Stimulated activated CD4-positive, alpha-beta T cell treated with anti-CD3 and anti-CD28 coated beads, Interleukin-12 subunit alpha, Interleukin-12 subunit beta, amount 100 ng/mL, for 4 hours (primary cell): ENCODE measurements at places on chromosomes 6 and 20.
A peak's percentile ranks its signal among the peaks of the same experiment; 100 is the strongest.

GRCh38 chr6:80639181-80639629 is 532.7 kb downstream of the BCKDHB start:
- DNase-seq, result no peak

DNA sequence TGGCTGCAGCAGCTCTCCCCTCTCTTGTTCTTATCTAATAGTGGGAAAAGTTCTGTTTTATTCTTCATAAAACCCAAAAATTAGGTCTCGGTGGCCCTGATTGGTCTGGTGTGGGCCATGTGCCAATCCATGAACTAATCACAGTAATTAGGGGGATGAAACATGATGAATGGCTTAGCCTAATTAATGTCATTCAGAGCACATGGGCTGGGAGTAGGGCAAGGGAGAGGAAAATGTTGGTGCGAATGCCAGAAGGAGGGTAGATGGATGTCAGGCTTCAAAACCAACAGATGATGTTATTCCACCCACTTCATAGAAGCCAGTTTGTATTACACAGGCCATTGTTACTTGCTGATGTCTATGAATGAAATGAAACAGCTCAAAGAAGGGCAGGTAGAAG is 46.5 kb downstream of the PLEKHG1 start:
- no peak for DNase-seq

DNA sequence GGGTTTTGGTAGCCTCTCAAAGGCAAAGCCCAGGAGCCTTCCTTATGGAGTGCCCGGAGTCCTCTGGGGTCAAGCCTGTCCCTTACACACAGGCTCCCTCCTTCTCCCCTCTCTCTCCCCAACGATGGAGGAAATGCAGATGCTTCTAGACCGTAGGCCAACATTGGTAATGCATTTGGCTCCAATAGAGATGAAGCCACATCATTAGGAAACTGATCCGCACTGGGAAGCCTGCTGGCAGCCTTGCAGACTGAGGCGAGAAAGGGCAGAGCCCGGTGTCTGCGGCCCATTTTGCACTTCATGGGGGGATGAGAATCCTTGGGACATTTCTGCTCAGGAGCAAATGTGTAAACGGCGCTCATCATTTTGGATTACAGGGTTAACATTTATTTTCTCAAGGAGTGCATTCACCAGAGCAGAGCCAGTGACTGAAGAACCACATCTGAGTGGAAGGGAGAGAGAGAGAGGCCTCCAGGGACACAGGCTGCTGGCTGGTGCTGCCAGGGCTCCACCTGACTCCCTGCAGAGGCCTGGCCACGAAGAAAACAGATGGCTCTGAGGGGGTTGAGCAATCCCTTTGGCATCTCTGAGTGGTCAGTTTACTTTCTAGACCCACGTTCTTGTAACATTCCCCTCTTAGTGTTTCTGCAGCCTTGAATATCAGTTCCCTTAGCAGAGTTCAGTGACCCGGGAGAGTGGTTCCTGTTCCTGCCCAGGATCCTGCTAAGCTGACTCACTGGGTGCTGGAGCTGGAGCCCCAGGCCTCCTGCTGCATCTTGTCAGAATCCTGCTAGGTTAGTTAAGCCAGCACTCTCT is 4.4 kb upstream of the CST3 start:
- DNase-seq, result no peak

DNA sequence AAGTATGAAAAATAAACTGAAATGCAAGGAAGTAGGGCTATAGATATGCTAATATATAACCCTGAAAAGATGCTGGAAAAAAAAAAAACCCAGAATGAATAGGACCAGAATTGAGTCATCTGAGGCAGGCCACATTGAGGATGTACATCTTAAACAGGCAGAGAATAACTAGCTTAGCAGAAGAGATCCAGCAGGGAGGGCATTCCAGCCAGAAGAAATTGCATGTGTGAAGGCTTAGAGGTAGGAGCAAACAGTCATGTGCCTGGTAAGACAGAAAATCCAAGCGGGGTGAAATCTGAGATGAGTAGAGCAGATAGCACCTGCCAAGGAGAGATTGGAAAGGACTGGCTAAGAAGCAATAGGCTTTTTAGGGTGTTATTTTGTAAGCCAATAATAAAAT is 2.6 kb downstream of the COL19A1 start:
- DNase-seq, result no peak

DNA sequence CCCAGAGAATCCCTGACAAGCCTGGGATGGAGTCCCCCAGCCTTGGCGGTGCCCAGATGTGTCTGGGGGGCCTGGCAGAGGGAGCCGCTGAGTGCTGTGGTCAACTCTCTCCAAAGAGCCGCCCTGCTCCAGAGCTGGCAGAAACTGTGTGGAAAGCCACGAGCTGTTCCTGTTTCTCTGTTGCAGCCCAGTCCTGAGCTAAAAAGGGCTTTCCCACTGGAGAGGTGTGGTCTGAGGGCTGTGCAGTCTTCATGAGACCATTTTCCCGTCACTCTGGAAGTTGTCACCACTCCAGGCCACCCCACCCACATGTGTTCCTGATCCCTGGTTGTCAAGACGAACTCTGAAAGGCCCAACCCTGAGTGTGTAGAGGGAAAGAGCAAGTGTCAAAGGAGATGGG is 99.7 kb upstream of the KCNK16 start:
- DNase-seq, result no peak

DNA sequence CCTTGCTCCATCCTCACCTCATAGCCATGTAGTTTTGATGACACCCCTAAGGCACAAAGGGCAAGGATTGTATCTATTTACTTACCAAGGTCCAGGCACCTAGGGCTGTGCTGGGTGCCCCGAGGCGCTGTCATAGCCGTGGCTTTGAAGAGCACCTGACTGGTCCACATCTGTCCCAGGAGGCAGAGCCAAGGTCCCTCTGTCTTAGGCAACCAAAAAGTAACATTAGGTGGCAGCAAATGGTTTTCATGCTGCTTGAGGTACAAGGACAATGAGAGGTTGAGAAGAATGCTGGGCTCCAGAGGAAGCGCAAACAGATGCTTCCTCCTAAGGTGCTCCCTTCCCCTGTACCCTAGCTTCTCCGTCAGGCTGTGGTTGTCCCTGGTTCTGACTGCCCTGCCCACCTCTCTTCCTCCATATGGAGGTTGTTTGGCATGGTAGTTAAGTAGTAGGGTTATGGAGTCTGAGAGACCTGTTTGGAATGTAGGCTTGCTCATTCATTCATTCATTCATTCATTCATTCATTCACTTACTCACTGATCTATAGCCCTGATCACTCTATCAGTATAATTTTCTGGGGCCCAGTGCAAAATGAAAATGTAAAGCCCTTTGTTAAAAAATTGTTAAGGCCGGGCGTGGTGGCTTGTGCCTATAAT is 3.0 kb upstream of the UQCC2 start:
- no peak for DNase-seq

GRCh38 chr6:146587459-146587858 is 11.3 kb upstream of the ADGB start:
- no peak for DNase-seq

DNA sequence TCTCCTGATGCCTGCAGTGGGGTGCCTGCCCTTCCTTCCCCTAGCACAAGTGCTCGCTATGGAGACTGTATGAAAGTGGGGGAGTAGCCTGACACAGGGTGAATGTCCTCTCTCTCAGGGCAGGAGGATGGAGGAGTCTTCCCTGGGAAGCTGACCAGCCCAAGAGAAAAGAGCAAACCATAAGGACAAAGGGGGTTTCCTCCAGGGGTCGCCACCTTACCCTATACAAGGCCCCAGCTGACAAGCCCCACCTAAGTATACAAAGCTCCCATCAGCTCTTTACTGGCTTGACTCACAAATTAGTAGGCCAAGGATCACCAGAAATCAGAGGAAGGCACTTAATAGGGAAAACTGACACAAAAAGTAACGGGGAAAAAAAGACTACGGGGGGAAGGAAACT is 54.1 kb downstream of the PLAGL1 start:
- DNase-seq, result no peak

DNA sequence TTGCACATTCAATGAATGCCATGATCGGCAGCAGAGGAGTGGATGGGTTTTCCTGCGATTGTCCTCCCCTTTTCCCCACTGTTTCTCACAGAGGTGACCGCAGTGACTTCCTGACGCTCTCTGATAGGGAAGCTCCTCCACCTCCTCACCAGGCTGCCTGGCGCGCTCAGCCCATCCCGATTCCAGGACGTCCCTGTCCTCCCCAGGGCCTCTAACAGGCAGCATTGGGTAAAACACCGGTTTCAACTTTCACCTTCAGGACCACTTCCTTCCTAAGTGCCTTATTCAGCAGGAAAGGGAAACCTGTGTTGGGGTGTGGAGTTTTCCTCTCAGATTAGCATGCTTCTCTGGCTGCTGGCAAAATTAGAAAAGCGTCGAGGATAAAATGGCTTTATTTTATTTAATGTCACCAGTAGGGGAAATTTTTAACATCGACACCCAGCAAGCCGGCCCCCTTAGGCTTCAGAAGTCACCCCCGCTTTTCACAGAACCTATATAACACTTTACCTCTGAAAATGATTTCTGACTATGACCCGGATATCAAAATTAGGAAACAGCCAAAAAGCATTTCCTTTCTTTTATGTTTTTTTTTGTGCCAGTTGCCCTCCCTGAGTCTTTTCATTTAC is 570.4 kb upstream of the GJE1 start:
- peak; percentile 1 for DNase-seq

DNA sequence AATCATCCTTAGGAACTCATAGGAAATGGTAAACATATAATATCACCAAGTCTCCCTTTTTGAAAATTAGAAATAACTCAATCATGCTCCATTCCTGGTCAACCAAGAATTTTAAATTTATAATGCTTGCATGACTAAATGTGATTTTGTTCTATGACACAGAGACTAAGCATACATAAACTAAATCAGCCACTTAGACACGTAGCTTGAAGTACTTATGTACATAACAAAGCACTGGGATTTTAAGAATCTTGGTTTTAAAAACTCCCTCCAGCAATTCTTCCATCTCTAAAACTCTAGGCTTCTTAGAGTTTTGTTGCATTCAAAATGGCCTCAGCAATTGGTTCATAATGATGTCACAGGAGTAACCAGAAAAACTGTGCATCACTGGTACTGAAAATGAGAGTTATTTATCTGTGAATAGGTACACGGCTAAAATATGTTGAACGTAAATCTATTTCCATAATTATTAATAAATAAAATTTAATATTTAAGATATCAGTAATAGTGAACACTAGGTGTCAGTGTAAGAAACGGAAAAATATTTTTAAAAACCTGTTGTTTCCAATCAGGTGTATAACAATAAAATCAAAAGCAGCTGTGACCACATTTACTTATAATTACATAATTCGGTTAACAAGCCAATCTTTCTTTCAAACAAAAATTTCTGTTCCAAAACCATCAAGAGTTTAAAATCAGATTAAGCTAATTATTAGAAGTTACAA is 241.6 kb upstream of the RUNX2 start:
- no peak for DNase-seq

- peak; percentile 34 for DNase-seq
Observed at GRCh38 chr20:25195962-25196785, 662 bp downstream of the ENTPD6 start.

DNA sequence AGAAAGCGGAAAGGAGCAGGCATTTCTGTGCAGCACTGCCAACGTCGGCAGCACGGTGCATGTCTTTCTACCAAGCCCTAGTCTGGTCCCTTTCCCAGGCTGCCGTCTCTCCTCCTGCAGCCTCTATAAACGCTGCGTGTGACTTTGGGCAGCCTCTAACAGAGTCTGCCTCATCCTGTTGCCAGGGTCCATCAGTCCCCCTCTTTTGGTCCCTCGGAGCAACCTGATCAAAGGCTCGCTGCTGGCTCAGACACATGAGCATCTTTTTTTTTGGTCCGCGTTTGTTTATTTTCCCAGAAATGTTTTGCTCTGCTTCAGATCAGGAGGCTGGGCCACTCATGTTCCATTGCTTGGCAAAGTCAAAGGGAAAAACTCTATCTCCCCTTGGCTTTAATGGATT is 166.8 kb upstream of the CST7 start:
- no peak for DNase-seq

GRCh38 chr6:68059261-68059660 is 575.8 kb upstream of the ADGRB3 start:
- DNase-seq, result no peak

DNA sequence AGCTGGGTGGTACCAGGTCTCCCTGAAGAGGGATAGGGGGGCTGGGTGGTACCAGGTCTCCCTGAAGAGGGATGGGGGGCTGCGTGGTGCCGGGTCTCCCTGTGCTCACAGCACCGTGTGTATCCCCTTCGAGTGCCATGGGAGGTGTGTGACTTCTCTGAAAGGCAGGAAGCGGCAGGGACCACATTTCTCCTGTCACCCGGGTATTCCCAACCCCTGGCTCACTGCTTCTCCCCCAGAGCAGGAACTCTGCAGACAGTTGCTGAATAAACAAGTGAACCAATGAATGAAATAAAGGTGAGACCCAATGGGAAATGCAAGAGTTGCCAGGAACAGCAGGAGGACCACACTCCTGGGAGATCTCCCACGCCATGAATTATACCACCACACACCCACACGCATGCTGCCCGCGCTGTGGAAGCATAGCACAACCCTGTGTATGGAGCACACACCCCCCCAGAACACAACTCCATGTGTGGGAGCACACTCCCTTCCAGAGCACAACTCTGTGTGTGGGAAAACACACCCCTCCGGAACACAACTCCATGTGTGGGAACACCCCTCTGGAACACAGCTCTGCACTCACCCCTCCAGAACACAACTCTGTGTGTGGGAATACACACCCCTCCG is 50.7 kb downstream of the RNASET2 start:
- no peak for DNase-seq

GRCh38 chr20:16671753-16672152 is 58.1 kb upstream of the SNRPB2 start:
- DNase-seq, result no peak

DNA sequence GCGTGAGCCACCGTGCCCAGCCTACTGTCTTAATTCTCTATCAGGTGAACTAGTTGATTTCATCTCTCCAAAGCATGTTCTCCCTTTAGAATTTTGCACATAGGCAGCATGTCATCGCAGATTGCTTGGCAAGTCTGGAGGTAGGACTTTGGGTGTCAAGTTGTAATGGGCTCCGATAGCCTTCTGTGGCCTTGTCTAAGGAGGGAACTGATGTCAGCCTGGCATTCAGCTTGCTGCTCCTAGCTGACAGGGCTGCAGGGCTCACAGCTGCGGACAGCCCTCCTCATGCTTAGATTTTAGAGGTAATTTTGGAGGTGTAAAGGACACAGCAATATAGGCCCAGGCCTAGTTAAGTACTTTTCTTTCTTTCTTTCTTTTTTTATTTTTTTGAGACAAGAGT is 11.3 kb downstream of the CHMP4B start:
- no peak for DNase-seq

DNA sequence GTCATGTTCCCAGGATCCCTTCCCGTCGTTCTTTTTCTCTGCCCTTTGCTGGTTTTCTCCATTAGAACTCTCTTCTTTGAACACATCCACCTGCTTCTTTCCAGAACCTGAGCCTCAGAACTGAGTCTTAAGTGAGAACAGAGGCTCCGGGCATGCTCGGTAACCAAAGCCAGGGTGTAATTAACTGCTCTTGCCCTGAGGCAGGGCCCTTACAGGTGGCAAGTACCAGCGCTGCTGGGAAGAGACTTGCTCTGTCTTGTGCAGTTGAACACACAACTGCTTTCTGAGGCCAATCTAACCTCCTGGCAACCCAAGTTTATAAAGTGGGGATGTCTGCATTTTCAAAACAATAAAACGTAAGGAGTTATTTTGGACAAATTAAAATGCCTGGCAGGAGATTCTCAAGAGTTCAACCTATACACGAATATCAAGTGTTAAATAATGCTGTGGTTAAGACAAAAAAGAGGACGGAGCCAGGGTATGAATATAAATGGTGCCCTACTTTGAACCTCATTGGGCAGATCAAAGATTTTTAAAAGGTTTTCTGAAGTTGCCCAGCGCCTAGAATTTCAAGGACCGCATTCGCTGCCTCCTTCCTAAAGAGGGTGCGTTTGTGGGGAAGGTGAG is 12.4 kb upstream of the DEK start:
- no peak for DNase-seq
